SHP77 treated with DMSO at 0.1 percent for 48 hours (cell line): ENCODE measurements at places on chromosomes 13 and 19.

- DNase-seq = no peak
Observed at GRCh38 chr13:97492684-97493371, 58.9 kb downstream of the RAP2A start.

- no peak for DNase-seq
Observed at GRCh38 chr13:30023196-30023895, 172.9 kb upstream of the UBL3 start.

- DNase-seq = no peak
Observed at GRCh38 chr19:7988307-7988706, 17.1 kb downstream of the ELAVL1 start.

DNA sequence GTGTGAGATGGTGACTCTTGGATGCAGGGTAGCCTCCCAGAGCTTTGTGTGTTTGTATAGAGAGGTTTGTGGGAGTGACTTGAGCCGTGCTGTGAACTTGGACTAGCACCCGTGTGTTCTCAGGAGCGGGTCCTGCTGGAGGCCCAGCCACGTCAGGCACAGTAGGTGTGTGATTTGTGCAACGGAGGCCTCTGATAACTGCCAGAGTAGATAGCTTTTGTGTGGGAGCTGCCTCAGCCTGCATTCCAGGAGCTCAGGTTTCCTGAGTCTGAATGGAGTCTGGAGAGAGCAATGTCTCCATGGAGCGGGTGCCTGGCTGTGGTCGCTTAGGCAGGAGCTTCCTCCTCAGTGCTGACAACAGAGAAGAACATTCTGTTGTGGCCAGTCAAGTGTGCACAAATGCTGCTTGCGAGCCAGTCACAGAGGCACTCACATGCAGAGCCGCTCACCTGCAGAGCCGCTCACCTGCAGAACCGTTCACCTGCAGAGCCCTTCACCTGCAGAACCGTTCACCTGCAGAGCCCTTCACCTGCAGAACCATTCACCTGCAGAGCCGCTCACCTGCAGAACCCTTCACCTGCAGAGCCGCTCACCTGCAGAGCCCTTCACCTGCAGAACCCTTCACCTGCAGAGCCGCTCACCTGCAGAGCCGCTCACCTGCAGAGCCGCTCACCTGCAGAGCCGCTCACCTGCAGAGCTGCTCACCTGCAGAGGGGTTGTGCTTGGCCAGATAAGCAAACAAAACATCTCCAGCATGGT is 32.6 kb downstream of the TFDP1 start:
- no peak for DNase-seq

DNA sequence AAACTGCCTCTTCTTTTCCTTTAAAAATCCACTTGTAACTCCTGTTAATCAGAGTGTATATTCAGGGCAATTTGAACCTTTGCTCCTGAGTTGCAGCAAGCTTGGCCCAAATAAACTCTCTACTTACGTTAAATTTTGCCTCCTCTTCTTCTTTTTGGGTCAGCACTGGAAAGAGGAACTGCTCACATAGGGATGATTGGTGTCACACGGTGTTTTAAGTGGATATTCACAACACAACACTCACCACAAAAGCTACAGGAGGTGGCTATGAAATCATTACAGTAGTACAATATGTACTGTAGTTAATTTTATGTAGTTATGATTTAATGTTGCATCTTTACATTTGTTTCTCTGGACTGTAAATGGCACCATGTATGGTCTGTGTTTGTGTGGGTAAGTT is 96.8 kb upstream of the DOCK9 start:
- DNase-seq = no peak

DNA sequence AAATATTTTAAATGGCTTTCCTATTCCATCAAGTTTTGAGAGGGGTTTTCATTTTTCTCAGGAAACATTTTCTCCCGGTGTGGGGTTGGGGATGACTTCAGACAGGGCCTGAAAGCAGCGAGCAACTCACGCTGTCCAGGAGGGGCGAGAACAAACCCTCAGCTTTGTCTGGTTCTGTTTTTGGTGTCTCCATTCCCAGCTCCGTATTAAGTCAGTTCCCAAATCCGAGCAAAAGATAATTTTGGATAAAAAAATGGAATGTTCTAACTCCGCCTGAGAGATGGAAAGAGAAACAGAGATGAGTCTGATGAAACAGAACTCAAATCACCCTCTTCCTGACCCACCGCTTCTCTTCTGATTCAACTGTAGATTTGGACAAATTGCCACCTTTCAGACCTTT is 38.4 kb downstream of the RFX2 start:
- no peak for DNase-seq

DNA sequence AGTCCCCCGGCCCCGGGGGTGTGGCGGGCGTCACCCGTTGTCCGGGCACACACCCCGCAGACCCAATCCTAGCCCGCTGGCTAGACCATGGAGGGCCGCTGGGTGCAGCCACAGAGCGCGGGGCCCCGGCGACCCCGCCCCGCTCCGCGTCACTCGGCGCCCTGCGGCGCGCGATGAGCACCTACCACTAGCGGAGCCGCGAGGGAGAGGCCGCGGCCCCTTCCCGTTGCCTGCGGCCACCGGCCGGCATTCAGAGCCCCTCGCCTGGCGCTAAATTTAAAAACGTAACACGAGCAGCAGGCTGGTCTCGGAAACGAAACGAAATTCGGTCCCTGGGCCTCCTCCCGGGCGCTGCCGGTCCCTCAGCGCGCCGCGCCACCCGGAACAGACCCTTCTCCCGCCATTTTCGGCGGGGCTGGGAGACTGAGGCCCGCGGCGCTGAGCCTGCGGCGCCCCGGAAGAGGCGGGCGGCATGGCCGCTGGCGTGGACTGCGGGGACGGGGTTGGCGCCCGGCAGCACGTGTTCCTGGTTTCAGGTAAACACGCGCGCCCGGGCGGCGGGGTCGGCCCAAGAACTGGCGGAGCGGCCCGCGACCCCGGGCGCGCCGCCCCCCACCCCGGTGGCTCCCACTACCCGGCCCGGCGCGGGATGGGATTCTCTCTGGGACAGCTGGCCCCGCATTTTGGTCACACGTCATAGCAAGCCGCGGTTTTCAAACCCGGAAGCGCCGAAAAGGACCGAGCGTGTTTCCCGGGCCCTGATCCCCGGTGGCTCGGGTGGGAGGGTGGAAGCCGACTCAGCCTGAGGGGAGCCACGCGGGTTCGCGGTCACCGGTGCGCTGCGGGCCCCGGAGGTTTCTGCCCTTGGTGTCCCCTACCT is at the start of gene RNASEH2B:
TSS of gene RNASEH2B (plus strand) at position 187 of the 880 bp plus-strand sequence. CDS start at position 473, 286 bp downstream.
- DNase-seq = peak; percentile 67

DNA sequence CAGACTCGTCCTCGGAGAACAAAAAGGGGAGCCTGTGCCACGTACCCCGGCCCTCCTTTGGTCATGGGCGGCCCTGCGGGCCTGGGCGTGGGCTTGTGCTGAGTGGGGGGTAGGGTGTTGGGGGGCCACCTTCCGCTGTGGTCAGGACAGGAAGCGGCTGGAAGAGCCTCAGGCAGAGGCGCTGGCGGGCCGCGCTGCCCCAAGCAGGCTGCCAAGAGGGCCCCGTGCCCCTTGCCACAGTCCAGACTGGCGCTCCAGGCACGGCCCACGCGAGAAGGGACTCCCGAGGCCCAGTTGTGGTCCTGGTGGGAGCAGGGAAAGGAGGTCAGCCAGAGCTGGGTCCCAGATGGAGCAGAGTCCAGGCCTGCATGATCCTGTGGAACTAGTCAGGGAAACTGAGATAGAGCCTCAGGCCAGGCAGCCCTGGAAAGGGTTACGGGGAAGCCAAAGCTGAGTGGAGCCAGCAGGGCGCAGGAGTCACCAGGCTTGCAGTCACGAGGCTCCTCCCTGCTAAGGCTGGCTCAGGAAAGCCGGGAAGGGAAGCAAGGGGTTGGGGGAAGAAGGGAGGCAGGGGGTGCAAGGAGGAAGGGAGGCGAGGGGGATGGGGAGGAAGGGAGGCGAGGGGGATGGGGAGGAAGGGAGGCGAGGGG is 135.0 kb downstream of the CRYL1 start:
- no peak for DNase-seq

GRCh38 chr19:42762789-42763188 is 2.7 kb downstream of the PSG8 start:
- DNase-seq = no peak

- DNase-seq = no peak
Observed at GRCh38 chr13:105465745-105466144, 1069.7 kb downstream of the EFNB2 start.

GRCh38 chr13:109389892-109390345 is 396.5 kb downstream of the IRS2 start:
- no peak for DNase-seq

DNA sequence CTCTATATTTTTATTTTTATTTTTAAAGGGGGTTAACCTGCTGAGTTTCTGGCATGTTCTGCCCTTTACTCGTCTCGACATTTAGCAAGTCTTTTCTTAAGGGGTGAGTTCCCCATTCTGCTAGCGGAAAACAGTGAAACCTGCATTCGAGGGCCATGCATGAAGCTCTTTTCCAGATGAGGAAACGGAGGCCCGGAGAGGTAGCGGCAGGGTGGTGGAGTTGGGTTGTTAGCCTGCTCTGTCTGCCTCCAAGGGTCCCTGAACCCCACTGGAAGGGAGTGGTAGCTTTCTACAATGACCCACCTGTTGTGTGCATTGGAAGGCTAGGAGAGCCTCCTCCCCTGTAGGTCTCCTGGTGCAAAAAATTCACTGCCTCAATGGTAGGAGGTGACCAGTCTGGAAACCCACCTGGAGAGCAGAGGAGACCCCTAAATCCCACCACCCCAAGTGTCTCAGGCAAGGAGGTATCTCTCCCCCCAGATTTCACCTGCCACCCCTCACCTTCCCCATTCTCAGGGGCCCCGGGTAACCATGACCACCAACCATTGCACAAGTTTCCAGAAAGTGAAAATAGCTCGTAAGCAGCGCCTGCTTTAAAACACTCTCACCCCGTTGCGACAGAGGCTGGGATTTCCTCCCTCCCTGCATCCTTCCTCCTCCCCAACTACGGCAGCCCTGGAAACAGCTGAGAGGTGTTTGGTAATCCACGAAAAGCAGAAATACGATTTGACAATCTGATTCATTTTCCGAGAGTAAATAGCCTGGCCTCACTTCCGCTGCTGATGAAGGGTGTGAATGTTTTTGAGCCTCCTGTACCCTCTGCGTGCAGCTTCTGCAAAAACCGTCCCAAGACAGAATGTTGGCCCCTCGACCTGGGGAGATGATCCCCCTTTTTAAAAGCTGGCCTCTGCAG is 3.5 kb downstream of the KLF2 start:
- no peak for DNase-seq

DNA sequence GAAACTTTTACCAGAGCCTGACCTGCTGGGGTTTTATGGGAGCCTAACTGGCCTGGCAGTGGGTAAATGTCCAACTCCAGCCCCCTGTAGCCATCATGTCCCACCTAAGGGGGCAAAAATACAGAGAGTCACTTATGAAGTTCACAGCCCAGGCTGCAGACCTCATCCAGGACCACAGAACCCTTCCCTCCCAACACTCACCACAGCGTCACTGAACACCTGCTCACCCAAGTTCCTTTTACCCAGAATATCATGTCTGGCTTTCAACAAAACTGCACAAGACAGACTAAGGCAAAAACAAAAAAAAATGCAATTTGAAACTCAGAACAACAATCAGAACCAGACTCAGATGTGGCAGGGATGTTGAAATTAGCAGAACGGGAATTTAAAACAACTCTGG is 6.4 kb downstream of the CEACAM3 start:
- no peak for DNase-seq
